ENCODE measurements at places on chromosomes 7 and 10.
A peak's percentile ranks its signal among the peaks of the same experiment; 100 is the strongest.

- H3K36me3 ChIP-seq, result no peaks in the 10 kb centered on the region
- H3K4me1 ChIP-seq, result no peaks in the 10 kb centered on the region
- H3K27me3 ChIP-seq, result no peaks in the 10 kb centered on the region
- no peak for DNase-seq
Measured at GRCh38 chr7:79176859-79177477, 276.5 kb downstream of the MAGI2 start.

GRCh38 chr7:128937271-128937646 is 468 bp upstream of the IRF5 start:
- peak overlapping the region; percentile 47 for H3K4me3 ChIP-seq
- H3K4me1 ChIP-seq, result peaks cover 67% of the 10 kb centered on the region
- no peaks in the 10 kb centered on the region for H3K36me3 ChIP-seq
- DNase-seq, result no peak

DNA sequence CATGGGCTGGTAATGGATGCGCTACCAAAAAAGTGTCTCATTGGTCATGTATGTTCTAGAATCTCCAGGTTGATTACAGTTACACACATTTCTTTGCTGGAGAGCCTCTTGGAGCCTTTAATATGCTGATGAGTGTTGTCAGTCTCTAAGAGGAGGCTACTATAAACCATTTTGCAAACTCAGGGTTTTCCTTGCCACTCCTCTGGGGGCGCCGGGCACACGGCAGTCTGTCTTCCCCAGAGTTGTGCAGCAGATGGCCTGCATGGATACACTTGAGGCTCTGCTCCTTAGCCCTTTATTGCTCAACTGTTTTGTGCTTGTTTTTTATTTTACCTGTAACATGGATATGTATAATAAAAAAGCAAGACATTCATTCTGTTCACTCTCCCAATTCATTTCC is 196.5 kb downstream of the ACTR3B start:
- no peak for DNase-seq
- no peak overlapping the region for H3K4me3 ChIP-seq
- H3K4me1 ChIP-seq, result no peaks in the 10 kb centered on the region
- H3K36me3 ChIP-seq, result no peaks in the 10 kb centered on the region

DNA sequence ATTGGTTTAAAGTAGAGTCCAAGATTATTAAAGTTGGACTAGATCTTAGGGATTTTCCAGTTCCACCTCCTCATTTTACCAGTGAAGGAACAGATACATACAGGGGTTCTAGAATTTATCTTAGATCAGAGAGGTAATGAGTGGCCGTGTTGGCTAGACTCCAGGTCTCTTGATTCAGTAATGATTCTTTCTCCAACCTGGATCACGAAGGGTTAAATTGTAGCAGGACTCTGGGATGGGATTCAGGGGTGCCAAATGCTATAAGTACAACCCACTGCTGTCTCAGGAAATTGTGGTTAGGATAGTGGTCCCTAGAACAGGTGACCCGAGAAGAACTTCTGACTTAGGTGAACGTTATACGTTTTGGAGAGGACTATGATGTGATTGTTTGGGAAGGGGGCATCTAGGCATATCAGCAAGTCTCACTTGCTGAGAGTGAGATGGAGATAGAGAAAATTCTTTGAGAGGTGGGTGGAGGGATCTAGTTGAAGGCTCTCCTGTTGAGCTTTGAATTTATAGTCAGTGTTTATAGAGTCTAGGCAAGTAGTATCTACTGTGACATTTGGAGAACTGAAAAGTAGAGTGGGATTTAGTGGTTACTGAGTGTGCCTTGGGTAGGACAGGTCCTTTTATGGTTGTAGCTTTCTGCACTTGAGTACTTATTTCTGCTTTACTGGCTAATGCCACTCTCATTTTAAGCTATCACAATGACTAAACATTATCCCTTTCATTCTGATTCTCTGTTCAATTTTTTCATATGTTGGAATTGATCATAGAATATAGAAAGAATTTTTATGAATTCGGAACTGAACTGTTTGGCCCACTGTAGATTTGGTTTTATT is 58.3 kb downstream of the ST7 start:
- no peak overlapping the region for H3K4me3 ChIP-seq
- H3K27ac ChIP-seq, result no peak overlapping the region
- peaks cover 26% of the 10 kb centered on the region for H3K4me1 ChIP-seq
- DNase-seq, result no peak
- no peaks in the 10 kb centered on the region for H3K27me3 ChIP-seq
- H3K36me3 ChIP-seq, result no peaks in the 10 kb centered on the region

DNA sequence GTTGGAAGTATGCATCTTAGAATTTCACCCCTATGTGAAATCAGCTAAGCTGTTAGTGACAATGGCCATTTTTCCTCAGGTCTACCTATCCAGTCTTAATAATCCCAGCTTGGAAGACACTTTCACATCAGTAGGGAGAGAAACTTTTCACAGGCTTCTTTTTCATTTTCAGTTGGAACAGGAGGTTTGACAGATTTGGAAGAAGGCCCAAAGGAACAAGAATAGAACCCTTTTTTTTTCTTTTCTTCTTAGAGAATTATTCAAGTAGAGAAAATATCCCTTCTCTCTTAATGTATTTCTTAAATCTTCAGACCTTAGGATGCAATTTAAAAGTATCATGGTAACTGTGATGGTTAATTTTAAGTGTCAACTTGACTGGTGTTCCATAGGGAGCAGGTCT is 410.5 kb upstream of the C7orf33 start:
- H3K4me3 ChIP-seq, result no peak overlapping the region
- H3K27ac ChIP-seq, result no peak overlapping the region
- H3K36me3 ChIP-seq, result no peaks in the 10 kb centered on the region
- no peaks in the 10 kb centered on the region for H3K27me3 ChIP-seq
- DNase-seq, result no peak
- no peaks in the 10 kb centered on the region for H3K4me1 ChIP-seq

DNA sequence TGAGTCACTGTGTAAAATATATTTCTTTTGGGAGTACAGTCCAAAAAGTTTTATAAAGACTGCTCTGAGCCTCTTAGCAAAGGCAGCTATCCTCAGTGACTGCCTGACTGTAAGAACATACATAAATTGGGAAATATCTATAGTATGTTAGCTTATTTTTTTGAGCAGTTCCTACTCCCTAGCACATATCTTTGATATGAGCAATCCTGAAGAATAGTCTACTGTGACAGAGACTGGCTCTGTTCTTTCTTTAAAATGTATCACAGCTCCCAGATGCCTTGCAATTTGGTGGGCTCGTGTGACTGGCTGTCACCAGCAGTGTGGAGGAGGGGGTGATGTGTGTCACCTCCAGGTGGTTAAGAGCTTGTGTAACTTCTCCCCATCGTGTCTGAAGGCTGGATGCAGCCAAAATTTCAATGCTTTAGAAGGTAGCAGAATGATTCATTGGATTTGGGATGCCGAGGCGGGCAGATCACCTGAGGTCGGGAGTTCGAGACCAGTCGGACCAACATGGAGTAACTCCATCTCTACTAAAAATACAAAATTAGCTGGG is 47.9 kb downstream of the MTERF1 start:
- H3K4me3 ChIP-seq, result no peak overlapping the region
- no peak for DNase-seq
- H3K36me3 ChIP-seq, result no peaks in the 10 kb centered on the region
- H3K27ac ChIP-seq, result no peak overlapping the region
- no peaks in the 10 kb centered on the region for H3K4me1 ChIP-seq

DNA sequence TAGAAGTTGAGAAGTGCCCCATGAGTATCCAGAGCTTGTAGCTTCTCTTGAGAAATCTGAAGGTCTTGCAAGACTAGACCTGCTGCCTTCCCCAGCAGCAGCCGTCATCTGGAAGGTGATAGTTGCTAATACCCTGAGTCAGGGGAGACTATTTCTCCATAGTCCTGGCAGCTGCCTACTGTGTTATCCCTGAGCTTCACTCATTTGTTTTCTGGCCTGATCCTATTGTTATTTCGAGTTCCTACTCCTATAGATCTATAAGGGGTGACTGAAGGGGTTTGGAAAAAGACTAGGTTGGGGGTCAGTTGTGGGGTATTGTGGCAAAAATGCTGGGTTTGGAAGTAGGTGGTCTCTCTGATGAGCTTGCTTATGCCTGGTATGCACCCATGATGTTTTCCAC is 297.8 kb downstream of the CNTNAP2 start:
- H3K27me3 ChIP-seq, result no peaks in the 10 kb centered on the region
- no peaks in the 10 kb centered on the region for H3K4me1 ChIP-seq
- DNase-seq, result no peak

DNA sequence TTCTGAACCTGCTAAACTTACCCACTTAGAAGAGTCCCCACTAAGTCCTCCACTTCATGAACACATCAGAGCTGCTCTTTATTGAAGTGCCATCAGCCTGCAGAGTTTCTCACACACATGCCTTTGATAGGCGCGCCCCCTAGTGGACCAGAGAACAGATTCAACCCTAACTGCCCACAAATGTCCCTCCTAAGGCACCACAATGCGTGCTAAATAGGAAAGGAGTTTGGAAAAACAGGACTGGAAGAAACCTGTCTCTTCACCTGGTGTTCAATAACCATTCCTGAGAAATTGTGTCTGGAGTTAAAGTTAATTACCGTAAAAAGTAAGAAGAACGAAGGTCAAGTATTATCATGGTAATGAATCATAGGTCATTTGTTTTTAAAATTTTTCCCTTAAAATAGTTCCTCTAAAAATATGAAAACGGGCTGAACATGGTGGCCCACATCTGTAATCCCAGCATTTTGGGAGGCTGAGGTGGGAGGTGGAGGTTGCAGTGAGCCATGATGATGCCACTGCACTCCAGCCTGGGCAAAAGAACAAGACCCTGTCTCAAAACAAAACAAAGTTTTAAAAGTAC is 249.7 kb downstream of the ELMO1 start:
- DNase-seq, result peak; percentile 63
- no peaks in the 10 kb centered on the region for H3K4me1 ChIP-seq
- H3K36me3 ChIP-seq, result peaks cover 49% of the 10 kb centered on the region
- H3K27me3 ChIP-seq, result no peaks in the 10 kb centered on the region

GRCh38 chr7:71652510-71652909 is 520.6 kb downstream of the GALNT17 start:
- H3K27me3 ChIP-seq, result no peaks in the 10 kb centered on the region
- H3K4me1 ChIP-seq, result no peaks in the 10 kb centered on the region
- H3K27ac ChIP-seq, result no peak overlapping the region
- DNase-seq, result no peak
- no peak overlapping the region for H3K4me3 ChIP-seq

DNA sequence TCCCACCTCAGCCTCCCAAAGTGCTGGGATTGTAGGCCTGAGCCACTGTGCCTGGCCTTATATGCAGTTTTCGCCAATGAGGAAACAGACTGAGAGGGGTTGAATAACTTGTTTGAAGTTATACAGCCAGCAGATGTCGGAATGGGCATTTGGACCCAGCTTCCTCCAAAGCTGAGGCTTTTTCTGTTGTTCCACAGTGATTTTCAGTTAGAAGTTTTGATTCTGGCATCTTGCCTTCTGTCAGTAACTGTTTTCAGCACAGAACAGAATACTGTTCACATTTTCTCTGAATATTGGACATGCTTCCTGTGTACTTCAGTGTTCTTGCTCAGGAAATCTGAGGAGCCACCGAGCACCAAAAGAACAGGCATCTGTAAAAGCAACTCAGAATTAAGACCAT is 287.2 kb downstream of the CAMK1D start:
- DNase-seq, result no peak
- no peaks in the 10 kb centered on the region for H3K36me3 ChIP-seq
- no peak overlapping the region for H3K27ac ChIP-seq
- H3K4me1 ChIP-seq, result peaks cover 17% of the 10 kb centered on the region
- no peaks in the 10 kb centered on the region for H3K27me3 ChIP-seq

- no peaks in the 10 kb centered on the region for H3K4me1 ChIP-seq
- no peak overlapping the region for H3K4me3 ChIP-seq
- DNase-seq, result no peak
- H3K27me3 ChIP-seq, result no peaks in the 10 kb centered on the region
Measured at GRCh38 chr7:82906502-82906901, 256.2 kb downstream of the PCLO start.

GRCh38 chr7:42197451-42197850 is 39.6 kb downstream of the GLI3 start:
- H3K4me3 ChIP-seq, result no peak overlapping the region
- H3K4me1 ChIP-seq, result no peaks in the 10 kb centered on the region
- H3K27me3 ChIP-seq, result no peaks in the 10 kb centered on the region
- no peak overlapping the region for H3K27ac ChIP-seq

GRCh38 chr10:72133517-72133916 is 45.2 kb upstream of the SPOCK2 start:
- H3K4me1 ChIP-seq, result peaks cover 21% of the 10 kb centered on the region
- no peak overlapping the region for H3K27ac ChIP-seq
- no peak for DNase-seq
- no peak overlapping the region for H3K4me3 ChIP-seq

DNA sequence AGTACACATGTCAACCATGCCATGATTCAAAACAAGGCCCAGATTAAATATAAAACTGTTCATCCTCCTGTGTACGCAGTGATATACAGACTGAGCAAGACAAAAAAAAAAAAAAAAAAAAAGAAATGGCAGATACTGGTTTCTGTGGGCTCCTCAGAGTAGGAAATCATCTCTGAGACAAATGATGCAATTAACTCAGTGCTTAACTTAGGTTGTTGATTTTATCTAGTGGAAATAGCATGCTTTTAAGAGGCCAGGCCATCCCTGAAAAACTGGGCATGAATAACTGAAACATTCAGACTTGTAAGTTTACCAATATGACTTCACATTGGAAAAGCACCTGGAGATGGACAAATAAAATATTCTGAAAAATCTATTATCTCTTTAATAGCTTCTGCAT is 69.0 kb downstream of the DKK1 start:
- no peak for DNase-seq
- H3K27me3 ChIP-seq, result no peaks in the 10 kb centered on the region
- H3K4me3 ChIP-seq, result no peak overlapping the region
- no peaks in the 10 kb centered on the region for H3K36me3 ChIP-seq

- H3K4me3 ChIP-seq, result no peak overlapping the region
- no peaks in the 10 kb centered on the region for H3K27me3 ChIP-seq
- H3K36me3 ChIP-seq, result no peaks in the 10 kb centered on the region
- peaks cover 19% of the 10 kb centered on the region for H3K4me1 ChIP-seq
- no peak overlapping the region for H3K27ac ChIP-seq
Measured at GRCh38 chr10:133353202-133353959, 4.4 kb downstream of the FUOM start.

DNA sequence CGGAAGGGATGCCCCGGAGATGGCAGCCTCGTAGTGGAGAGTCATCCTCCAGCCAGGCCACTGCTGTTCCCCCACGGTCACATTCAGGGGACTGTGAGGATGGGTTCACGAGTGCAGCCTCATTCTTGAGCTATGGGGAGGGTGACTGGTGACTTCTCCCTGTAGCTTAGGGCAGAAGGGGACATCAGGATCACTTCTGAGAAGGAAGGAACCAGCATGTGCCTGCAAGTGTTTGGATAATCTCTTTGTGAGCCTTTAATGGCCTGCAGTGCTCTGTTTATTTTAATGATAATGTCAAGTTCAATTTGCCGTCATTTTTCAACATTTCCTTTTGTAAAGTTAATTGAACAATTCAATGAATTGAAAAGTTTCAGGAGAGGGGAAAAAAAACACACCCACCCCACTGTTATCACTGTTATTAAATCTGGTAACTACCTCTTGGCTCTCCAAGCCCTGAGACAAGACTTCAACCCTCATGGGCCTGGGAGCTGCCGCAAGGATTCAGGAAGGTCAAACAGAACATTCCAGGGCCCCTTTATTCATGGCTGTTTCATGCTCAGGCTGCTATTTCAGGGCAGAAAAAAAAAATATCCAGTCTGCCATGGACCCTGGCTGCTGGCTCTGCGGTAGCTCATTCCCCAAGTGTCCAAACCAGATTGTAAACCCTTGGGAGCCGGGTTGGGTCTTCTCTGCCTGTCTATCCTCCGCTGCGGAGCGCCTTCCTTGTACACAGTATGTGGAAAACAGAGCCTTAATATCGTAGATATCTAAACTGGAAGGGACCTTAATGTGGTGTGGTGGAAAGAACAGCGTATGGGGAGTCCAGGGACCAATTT is 100.4 kb downstream of the CDH23 start:
- no peak overlapping the region for H3K27ac ChIP-seq
- no peaks in the 10 kb centered on the region for H3K27me3 ChIP-seq
- H3K36me3 ChIP-seq, result no peaks in the 10 kb centered on the region
- H3K4me3 ChIP-seq, result no peak overlapping the region
- no peak for DNase-seq
